ENCODE measurements at places on chromosomes 5 and 9.

DNA sequence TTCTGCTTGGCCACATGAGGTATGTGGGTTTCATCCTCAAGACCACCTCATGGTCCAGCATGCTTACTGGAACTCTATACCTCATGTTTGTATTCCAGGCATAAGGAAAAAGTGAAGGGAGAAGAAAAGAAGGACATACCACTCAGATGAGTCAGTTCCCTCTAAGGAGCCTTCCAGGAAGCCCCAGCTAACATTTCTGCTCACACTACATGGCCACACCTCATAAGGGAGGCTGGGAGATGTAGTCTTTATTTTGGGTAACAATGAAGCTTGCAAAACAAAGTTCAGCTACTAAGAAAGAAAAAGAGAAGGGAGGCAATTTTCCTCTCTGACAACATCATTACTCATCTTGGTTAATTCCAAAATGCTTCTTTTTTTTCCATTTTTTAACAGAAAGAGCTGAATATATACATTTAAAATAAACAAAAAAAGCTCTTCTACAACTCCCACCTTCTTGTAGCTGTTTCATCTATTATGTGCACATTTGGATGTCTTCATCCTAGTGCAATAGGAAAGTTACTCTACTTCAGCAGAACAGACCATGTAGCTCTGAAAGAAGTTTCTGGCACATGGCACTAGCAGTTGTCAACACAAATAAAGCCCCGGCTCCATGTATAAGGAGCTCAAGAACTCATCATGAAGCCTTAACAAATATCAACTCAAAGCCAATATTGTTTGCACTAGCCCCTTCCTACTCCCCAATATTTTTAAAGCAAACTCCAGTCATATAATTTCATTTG is 123.6 kb upstream of the CCDC112 start:
- no peak for DNase-seq

GRCh38 chr9:106503759-106504158 is 359.2 kb upstream of the ZNF462 start:
- no peak for DNase-seq

- DNase-seq = no peak
These were observed 292.3 kb upstream of the WWC1 start for GRCh38 chr5:167999182-167999581.

GRCh38 chr9:115211413-115212124 is 93.6 kb upstream of the TNC start:
- DNase-seq = no peak

All from cortex of kidney (tissue), 1 donor.